Suppressor macrophage treated with lipopolysaccharide for 1 hour (primary cell): ENCODE measurements at places on chromosomes 6 and 20.

DNA sequence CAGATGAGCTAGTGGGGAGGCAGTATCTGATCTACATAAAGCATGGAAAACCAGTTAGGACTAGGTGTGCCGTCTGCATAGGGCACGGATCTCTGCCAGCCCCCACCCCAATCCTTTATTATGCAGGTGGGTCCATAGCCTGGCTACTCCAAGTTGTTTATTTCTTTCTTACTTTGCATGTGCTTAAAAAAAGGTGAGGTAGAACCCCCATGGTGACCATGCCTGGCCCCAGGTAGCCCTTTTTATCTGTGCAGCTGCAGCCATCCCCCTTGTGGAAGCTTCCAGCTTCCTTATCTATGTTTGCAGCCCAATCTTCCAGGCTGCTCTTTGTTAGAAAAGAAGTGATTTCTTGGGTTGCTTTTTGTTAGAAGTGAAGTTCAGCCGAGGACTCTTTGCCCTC lies 9.0 kb upstream of the TREM2 start:
- no peak for DNase-seq

DNA sequence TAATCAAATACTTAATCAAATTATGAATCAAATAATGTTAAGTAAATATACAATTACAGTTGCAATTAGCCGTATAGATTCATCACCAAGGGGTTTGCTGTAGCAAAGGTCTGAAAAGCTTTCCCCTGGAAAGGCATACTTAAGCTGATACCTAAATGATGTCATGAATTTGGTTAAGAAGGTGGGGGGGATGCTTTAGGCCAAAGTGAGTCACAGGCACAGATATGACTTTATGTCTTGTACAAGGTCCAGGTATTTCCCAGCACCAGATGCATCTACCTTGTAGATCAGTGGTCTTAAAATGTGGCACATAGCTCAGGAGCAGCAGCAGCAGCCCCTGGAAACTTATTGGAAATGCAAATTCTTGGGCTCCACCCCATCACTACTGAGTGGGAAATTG lies 557.3 kb upstream of the CDH4 start:
- DNase-seq, result no peak

- DNase-seq, result no peak
Observed at GRCh38 chr6:144845186-144845585, 560.1 kb downstream of the UTRN start.

DNA sequence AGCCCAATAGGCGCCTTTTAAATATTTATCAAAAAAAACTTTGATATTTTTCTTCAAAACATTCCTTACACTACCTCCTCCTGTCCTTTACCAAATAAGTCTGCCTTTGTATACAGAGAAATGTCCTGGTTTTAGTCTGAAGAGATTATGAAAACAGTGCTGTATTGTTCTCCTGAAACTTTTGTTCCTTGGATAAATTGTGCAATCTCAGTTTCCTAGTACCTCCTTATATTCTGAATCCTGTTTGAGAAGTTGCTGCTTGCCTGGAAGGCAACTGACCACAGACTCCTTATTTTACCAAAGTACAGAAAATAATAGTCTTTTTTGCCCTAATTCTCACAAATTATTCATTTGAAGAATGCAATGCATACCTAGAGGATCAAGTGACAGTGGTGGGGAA lies 349.5 kb downstream of the EPHA7 start:
- no peak for DNase-seq

- no peak for DNase-seq
Observed at GRCh38 chr6:13260831-13261230, 67.5 kb downstream of the TBC1D7 start.

- DNase-seq, result no peak
Observed at GRCh38 chr6:132445201-132445951, 44.1 kb upstream of the MOXD1 start.

- DNase-seq, result no peak
Observed at GRCh38 chr6:27332692-27333641, 20.9 kb upstream of the POM121L2 start.

DNA sequence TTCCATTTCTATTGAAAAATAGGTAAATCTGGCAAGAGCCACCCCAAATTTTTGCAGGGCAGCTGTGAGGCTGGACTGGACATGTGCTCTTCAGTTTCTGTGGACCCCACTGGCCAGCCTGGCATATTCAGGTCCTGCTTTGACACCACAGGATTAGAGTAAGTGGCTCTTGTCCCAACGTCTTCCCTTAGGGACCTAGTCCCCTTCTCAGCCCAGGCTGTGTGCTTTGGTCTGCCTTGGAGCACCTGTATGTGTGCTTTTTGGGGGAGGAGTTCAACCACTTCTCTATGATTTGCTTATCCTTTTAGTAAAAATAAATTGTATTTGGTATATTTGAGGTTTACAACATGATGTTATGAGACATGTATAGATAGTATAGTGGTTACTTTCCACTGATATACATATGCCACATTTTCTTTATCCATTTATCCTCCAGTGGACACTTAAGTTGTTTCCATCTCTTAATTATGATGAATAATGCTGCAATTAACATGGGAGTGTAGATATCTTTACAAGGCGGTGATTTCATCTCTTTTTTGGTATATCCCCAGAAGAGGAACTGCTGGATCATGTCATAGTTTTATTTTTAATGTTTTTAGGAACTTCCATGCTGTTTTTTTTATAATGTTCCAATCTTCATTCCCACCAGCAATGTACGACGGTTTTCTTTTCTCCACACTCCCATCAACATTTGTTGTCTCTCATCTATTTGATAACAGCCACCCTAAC lies 167.8 kb upstream of the UST start:
- no peak for DNase-seq

DNA sequence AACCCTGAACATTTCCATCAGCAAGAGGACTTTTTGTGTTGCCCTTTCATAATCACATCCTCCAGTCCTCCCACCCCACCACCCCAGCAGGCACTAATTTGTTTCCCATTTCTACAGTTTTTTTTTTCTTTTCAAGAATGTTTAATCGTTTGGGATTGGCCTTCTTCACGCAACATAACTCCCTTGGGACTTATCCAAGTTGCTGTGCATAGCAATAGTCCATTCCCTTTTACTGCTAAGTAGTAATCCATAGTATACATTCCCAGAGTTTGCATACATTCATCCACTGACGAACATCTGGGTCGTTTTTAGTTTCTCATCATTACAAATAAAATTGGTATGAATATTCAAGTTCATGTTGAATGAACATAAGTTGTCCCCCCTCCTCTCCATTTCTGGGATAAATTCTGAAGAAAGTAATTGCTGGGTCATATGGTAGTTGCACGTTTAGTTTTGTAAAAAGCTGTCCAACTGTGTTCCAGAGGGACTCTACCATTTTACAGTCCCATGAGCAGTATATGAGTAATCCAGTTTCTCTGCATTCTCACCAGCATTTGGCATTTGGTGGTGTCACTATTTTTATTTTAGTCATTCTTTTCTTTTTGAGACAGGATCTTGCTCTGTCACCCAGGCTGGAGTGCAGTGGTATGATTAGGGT lies 90.8 kb downstream of the DOK5 start:
- no peak for DNase-seq

DNA sequence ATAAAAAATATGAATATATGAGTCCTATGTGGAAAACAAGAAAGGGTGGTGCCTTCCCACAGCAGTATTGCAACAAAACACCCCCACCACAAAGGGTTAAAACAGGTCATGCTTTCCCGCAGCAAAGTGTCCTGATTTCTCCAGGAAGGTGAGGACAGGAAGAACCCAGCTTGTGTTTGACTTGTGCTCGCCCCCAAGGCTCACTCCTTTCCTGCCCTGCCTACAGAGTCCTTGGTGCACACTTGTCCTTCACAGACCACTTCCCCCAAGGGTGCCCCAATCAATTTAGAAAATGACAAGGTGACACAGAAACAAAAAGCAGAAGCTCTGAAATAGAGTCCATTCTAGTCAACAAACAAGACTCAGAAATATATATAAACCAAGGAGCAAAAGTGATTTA lies 237.4 kb downstream of the PTPRK start:
- no peak for DNase-seq

DNA sequence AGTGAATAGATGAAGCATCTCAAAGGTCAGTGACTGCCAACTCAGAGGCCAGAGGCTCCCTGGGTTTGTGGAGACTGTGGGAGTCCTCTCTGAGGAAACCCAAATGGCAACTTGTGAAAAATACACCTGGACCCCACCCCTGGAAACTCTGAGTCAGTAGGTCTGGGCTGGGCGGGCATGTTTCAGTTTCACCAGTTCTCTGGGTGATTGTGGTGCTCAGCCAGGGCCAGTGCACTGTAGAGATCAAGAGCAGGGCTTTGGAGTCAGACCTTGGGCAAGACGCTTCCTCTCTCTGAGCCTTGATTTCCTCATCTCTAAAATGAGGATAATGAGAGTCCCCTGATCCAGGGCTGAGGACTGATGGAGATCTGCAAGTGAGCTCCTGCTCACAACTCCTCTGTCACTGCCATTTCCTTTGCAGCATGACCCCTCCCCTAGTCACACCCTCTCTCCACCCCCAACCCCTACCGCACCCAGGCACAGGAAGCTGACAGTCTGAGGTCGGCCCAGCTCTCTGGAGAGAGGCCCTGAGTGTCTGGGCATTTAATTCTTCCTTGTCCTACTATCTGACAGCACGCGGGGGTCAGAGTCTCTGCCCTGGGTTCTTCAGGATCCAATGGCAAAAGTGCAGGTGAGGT lies 5.1 kb downstream of the DEF6 start:
- DNase-seq, result peak; percentile 70

- no peak for DNase-seq
Observed at GRCh38 chr6:131013495-131013894, 49.5 kb downstream of the EPB41L2 start.
